ENCODE measurements at places on chromosomes 7 and 10.

GRCh38 chr7:2501947-2502646 is 17.5 kb upstream of the LFNG start:
- no peak for DNase-seq

GRCh38 chr10:82796510-82796909 is 921.5 kb downstream of the NRG3 start:
- DNase-seq, result no peak

- no peak for DNase-seq
Observed at GRCh38 chr7:131459256-131459655, 97.2 kb downstream of the PODXL start.

GRCh38 chr7:156334636-156335035 is 305.9 kb upstream of the RNF32 start:
- no peak for DNase-seq

GRCh38 chr10:119263951-119264617 is 56.7 kb downstream of the GRK5 start:
- DNase-seq, result no peak

GRCh38 chr7:98281757-98282606 is 496 bp downstream of the BRI3 start:
- peak; percentile 24 for DNase-seq

- peak; percentile 58 for DNase-seq
Observed at GRCh38 chr10:6647811-6648526, 67.9 kb upstream of the PRKCQ start.

DNA sequence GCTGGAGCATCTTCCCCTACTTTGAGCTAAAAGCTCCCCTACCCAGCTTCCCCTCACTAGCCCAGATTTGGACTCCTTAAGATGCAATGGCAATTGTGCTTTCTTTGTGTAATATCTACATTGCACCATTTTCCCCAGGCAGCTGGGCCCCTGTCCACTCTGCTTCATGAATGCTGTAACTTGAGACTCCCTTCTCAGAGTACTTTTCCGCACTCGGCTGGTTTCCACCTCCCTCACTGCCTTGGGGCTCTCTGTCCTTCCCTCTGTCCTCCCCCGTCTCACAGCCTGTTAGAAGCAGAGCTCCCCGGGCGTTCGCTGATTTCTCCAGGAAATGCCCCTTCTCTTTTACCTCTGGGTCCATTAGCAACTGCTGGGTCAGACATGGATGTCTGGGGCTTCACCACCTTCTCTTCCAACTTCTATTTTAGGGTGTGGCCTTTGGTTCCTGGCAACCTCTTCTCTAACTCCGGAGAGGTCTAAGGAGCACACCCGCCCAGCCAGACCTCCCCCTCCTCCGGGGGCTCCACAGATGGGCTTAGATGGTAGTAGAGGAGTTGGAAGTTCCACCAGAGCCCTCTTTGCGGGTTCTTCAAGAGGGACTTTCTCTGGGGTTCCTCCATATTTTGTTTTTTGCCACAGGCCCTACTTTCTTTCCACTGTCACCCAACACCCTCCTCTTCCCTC is 2.9 kb upstream of the TMEM72 start:
- no peak for DNase-seq

- peak; percentile 34 for DNase-seq
Observed at GRCh38 chr7:7181519-7182155, 707 bp upstream of the C1GALT1 start.

DNA sequence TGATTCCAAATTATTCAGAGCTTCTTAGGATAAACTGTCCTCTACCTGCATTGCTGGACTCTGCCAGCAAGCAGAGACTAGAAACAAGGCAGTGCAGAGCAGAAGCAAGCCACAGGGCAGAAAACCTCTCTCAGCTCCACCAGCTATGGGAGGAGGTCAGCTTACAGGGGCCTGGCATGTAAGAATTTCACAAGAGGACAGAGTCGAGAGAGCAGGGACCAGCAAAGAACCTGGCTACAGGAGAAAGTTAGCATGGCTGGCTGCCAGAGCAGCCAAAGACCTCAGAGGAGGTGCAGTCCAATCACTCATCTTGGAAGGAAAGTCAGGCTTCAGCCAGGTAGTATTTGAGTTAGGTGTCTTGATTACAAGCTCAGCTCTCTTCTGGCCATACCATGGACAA is 62.9 kb downstream of the ENO4 start:
- DNase-seq, result no peak

- DNase-seq, result no peak
Observed at GRCh38 chr10:11884706-11885423, 61.7 kb downstream of the PROSER2 start.

GRCh38 chr7:2650451-2650850 is 18.7 kb downstream of the TTYH3 start:
- no peak for DNase-seq

DNA sequence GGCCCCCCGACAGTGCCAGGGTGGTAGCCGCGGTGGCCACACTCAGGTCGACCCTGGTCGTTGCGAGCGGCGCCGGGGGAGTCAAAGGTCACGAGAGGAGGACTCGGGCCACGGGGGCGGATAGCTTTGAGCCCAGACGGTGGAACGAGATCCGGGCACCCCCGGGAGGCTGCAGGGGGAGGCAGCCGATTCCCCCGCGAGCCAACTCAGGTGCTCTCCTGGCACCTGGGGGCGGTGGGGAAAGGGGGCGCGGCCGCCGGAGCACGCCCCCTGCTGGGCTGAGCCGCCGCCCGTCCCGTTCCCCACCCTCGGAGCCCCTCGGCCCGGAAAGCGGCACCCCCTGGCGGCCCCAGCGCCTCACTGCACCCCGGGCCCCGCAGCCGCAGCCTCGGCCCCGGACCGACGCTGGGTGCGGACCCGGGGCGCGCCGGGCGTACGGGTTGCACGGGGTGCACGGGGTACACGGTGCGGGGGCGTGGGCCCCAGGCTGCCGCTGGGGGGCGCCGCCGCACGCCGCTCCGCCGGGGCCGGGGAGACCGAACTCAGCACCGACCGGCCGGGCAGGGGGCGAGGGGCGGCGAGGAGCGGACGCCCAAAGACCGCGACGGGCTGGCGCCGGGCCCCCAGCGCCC is 521 bp upstream of the NYAP1 start:
- peak; percentile 76 for DNase-seq

GRCh38 chr10:72049969-72050781 is 38.2 kb downstream of the SPOCK2 start:
- no peak for DNase-seq

GRCh38 chr7:138903859-138904435 is 77.2 kb downstream of the KIAA1549 start:
- no peak for DNase-seq

DNA sequence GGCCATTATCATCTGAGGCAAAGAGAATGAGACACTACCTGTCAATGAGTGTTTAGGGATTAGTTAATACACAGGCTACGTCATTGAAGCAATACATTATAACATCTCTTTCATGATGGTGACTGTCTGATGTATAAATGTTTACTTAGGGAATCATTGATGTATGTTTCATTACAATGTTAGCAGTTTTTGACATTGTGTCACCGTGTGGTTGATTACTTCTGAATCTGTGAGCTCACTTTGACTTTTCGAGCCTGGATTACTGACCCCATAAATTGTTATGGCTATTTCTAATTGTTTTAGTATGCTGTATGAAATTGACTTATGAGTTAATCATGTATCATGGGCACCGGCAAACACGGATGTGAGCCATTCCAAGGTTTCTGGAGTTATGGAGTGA is 494.0 kb downstream of the MAGI2 start:
- no peak for DNase-seq

GRCh38 chr7:33836797-33837355 is 68.5 kb upstream of the BMPER start:
- DNase-seq, result no peak

DNA sequence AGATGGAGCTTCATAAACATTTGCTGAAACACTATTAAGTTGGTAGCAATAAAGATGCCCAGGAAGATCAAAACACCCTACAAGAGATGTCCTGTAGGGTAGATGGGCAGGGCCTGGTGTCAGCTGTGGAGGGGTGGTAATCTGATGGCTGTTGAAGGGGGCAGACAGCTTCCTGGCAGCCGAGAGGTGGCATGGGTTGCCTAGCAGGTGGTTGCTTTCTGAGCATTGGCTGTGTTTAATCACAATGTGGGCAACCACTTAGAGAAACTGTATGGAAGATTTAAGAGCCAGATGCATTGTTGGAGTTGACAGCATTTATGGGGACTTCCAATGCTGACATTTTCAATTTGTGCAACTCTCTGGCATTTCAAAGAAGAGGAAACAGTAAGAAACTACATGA is 79.9 kb upstream of the SLC26A5 start:
- no peak for DNase-seq

- no peak for DNase-seq
Observed at GRCh38 chr10:78742730-78743615, 325.8 kb upstream of the ZMIZ1 start.

DNA sequence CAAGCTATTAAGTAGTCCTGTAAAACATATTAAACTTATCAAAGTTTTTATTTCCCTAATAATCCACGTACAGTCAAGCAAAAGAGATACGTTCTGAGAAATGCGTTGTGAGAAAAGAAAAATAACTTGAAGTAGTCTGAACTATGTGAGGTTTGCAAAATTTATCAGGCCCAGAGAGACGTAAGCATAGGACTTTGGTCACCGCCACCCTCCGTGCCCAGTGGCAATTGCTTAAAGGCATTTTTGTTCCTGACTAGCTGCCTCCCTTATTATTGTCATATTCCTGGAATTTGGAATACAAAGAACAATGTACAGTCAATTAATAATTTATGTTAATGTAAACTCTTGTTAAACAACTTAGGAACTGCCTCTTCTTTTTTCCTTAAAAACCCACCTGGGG is 22.8 kb downstream of the HIBADH start:
- DNase-seq, result no peak

GRCh38 chr7:92177362-92177761 is 1.6 kb downstream of the LRRD1 start:
- no peak for DNase-seq

GRCh38 chr10:121330563-121330962 is 267.7 kb downstream of the FGFR2 start:
- DNase-seq, result no peak

- DNase-seq, result no peak
Observed at GRCh38 chr7:14156436-14156835, 167.0 kb upstream of the ETV1 start.

DNA sequence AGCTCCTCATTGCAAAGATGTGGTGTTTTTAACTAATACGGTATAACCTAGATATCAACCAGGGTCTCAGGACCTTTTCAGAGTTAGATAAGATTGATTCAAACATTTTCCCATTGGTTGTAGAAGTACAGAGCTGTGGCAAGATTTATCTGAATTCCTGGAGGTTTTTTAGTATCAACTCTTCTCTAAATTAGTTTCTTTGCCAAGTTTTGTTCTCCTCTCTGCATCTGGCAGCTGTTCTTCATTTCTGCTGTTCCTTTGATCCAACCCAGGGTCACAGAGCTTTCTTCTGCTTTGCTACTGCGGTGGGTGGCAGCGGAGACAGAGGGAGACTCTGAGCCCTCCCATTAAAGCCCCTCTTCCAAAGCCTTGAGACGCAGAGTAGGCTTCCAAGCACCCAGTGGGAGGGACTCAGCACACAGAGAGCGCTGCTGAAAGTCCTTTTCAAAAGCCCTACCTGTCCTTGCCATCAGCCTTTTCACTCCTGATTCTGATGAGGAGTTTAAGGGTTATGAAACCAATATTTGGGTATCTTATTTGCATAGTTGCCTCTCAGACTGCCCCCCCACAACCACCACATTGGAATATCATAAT is 146.3 kb upstream of the EEPD1 start:
- DNase-seq, result no peak

DNA sequence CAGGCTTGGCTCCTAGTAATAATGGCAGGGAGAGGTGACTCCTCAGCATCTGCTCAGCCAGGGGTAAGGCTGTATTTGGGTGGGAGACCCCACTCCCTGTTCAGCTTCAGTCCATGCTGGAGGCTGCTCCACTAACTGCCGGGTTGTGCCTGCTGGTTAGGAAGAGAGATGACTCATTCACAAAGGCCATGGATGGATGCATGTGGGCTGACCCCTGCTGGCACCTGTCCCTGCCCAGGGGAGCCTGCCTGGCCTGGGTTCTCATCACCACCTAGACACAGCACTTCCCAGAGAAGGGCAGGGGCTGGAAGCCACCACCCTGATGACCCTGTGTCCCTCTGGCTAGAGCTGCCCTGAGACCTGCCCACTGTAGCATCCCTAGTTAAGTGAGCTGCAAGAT is 59.0 kb downstream of the VSTM4 start:
- DNase-seq, result no peak

DNA sequence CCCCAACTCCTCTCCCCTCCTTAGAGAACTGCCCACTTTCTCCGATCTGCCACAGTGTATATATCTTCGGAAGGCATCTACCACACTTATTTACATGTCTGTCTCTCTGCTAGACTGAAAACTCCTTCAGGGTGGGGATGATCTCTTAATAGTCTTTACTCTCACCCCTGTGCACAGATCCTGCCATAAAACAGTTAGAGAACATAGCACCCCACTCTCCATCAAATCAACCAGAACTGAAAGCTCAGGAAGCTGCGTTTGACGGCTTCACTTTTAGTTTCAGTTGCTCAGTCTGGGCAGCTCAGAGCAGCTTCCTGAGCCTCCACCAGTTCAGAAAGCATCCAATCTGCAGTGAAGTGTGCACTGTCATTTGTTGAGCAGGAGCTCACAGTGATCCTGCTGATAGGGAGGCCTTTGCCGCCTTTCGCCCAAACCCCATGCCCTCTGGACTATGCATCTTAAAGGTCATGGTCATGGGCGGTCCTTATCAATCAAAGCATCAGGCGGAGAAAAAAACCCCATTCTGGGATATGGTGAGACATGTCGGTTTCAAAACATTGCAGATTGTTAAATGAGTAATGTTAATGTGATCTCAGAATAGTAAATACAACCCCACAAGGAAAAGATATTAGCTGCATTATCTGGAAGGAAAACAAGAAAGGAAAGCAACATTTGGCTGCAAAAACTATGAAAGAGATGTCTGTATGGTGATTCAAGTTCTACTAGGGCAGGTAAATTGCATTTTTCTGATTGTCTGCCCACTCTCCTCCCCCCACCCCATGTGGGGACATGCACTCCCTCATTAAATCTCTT is 167.1 kb upstream of the ADO start:
- DNase-seq, result peak; percentile 38

DNA sequence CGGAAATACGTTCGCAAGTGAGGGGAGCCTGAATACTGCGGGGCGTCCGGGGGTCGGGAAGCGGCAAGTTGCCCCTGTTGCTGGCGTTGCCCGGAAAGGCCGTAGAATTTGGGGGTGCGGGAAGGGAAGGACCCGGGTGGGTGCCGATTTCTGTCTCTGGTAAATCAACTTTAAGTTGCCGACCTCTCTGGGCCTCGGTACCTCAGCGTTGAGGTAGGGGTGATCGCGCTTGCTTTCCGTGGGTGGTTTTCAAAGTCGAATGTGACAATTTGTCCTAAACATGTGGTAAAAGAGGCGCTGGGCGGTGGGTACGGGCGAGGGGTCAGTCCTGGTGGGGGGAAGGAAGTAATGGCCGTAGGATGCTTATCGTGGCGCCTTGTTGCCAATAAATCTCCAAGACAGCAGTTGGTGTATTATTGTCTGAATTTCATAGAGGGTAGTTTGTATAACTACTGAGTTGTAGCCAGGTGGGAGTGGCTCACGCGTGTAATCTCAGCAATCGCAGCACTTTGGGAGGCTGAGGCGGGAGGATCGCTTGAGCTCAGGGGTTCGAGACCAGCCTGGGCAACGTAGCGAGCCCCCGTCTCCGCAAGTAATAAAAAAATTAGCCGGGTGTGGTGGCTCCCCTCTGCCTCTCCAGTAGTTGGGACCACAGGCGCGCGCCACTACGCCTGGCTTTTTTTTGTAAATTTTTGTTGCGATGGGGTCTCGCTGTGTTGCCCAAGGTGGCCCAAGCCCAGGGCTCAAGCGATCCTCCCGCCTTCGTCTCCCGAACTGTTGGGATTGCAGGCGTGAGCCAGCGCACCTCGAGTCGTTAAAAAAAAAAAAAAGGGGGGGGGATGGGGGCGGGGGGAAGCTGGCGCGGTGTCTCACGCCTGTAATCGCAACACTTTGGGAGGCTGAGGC is 644 bp downstream of the BUD23 start:
- DNase-seq, result no peak

GRCh38 chr7:69600710-69601519 is 2.6 kb downstream of the AUTS2 start:
- DNase-seq, result no peak

Measured in activated T-cell treated with anti-CD3 and anti-CD28 coated beads for 1 hour (primary cell).